COR-L47 (cell line): ENCODE measurements at places on chromosomes 12 and 14.

- no peak for DNase-seq
These were observed 3.0 kb downstream of the SIX1 start for GRCh38 chr14:60646226-60646818.

DNA sequence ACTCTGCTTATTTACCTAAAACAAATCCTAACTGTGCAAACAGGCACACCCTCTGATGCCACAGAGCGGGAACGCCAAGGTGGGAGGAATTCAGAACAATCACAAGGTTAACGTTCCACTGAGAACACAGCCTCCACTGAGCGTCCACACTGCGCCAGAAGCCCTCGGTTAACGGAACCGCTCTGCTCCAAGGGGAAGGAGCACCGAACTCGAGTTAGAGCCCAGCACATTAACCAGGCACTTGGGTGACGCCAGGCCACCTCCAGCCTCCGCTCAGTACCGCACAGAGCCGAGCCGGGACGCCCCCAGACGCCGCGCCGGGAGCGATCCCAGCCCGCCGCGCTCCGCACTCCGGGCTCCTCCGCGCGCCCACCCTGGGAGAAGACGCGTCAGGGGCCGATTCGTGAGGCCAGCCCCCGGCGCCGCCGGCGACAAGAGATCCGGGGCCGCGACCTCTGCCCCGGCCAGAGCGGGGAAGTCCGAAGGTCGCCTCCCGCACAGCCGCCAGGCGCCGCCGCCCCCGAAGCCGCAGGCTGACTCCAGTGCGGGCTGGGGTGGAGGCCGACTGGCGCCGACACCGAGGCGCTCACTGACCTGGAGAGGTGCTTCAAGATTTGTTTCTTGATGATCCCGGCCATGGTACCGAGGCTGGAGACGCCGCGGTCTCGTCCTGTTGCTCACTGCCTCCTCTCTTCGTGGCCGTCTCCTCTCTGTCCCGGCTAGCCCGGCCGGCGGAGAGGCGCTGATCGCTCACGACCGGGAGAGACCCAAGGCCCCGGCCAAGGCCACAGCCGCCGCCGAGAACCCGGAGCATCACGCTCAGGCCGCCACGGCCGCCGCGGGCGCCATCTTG is 450 bp downstream of the BLTP3B start:
- peak; percentile 38 for DNase-seq

GRCh38 chr12:127126260-127126628 is 1140.7 kb upstream of the TMEM132C start:
- DNase-seq, result no peak

GRCh38 chr12:110224379-110225304 is 56.4 kb upstream of the ATP2A2 start:
- DNase-seq, result peak; percentile 2

DNA sequence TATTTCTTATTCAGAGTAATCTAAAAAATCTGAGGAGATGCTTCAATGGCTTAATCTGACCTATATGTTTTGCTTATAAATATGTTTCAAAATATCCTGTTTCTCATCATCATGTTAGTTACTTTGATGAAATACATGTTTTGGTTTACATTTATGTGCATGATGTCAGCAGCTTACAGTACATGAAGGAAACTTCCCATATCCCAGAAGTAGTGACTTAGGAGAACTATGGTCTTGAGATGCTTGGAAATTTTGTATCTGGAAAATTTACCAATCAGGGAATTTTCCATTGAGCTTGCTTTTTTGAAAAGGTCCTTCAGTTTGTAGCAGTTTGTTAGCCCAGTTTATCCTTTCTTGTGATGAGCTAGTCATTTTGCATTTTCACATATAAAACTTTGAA is 73.3 kb downstream of the RASSF8 start:
- no peak for DNase-seq

DNA sequence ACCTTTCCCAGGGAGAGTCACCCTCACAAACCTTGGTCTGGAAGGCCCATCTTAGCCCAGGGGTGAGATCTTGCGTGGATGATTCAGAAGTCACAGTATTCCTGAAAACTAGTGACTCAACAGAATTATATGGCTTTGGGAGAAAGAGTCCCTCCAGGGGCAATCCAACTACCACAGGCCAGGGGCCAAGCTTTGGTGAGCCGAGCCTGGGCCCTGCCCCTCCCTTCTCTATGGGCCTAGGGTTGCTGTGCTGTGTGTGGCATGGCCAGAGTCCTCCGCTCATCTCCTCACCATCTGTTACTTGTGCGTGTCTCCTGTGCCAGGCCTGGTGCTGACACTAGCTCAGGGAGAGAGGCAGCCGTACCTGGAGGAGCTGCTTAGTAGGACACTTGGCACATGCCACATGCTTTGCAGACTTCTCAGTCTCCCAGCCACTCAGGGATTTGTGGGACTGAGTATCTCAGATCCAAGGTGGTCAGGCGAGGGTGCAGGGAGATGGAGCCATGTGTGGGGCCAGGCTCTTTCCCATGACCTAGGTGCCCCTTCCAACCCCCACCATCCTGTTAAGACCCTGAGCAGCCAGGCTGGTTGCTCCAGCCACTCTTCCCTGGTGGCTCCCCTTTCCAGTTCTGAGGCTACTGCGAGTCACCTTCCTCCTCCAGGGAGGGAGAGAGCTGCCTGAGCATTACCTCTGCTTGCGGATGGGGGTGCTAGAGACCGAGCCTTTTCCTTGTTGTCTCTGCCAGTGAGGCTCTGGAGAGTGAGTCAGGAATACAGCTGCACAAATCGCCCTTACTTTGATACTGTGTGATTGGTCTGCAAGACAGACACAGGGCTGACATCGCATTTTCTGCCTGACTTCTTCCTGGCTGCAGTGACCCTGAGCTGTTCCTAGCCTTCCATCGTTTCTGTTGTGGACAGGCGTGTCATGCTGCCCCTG is 94.1 kb downstream of the SLC25A47 start:
- no peak for DNase-seq

DNA sequence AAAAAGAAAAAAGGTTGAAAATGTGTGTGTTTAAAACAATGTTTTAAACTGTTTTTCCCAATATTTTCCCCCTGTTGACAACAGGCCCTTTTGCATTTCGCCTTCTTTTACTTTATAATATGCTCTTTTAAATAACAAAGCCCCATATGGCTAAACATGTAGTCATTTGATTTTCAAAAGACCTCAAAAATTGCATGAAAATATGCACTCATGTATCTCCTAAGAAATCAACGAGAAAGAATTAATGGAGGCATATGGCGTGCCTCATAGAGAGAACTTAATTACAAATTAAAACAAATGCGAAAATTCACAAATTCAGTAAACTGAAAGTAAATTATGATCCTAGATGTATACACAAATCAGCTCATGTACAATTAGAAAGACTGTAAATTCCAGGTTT is 202.6 kb upstream of the FOXN3 start:
- no peak for DNase-seq

- no peak for DNase-seq
These were observed 1.8 kb upstream of the MED6 start for GRCh38 chr14:70602254-70602653.

DNA sequence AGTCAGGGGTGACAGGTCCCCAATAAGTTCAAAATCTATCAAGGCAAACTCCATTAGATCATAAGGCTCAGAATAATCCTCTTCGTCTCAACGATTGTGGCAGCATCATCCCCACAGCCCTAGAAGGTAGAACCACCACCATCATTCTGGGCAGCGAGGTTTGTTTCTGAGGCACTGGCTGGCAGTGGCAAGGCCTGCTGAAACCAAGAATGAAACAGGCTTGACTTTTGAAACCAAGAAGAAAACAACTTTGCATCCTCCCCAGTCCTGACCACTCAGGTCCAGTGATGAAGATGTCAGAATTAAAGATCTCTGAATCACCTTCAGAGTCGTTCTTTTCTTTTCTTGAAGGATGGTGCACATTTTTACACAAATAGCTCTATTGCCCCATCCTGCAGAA is 152.6 kb upstream of the SYT1 start:
- no peak for DNase-seq

DNA sequence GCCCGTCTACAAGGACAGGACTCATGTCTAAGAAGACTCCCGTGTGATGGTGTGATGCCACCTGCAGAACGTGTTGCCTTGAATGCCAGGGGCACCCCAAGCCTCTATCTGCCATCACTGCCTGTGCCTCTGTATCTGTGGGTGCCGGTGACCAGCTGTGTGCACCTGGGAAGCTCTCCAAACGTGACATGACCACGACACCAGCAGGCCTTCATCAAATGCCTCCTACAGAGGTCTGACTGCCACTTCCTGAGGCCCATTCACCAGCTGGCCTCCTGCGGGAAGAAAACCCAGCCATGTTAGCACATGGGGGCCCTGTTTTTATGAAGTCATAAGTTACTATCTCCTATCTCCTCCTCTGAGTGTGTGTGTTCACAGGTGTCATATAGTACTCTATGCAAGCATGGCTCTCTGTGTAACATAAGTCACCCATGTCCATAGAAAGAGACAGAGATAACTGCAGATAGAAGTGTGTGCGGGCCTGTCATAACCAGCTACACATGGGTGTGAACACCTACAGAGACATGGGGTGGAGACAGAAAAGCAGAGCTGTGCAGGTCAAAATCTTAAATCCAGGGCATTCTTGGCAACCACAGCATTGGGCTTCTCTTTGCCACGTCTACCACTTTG is 18.3 kb upstream of the SERPINA4 start:
- DNase-seq, result no peak

- DNase-seq, result no peak
These were observed 581.5 kb upstream of the TMEM132C start for GRCh38 chr12:127685491-127685890.

DNA sequence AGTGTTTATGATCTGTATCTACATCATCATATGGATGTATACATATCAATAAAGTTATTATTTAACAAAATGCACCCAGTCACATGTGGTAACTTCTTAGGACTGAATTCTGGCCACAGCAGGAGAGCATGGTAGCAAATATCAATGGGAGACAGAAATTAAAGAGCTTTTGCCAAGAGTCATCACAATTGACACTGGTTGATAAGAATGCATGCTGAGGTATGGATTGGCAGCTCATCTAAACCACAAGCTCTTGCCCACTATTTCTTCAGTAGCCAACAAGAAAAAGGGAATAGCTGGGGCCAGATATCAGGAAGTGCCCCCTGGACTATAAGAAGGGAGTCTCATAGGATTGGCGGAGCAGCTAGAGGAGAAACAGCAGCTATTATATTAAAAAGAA is 9.4 kb upstream of the PTGR2 start:
- no peak for DNase-seq

GRCh38 chr12:4265280-4265679 is 8.3 kb upstream of the CCND2 start:
- DNase-seq, result no peak

- no peak for DNase-seq
These were observed 166.1 kb upstream of the SLC16A7 start for GRCh38 chr12:59429766-59430165.

DNA sequence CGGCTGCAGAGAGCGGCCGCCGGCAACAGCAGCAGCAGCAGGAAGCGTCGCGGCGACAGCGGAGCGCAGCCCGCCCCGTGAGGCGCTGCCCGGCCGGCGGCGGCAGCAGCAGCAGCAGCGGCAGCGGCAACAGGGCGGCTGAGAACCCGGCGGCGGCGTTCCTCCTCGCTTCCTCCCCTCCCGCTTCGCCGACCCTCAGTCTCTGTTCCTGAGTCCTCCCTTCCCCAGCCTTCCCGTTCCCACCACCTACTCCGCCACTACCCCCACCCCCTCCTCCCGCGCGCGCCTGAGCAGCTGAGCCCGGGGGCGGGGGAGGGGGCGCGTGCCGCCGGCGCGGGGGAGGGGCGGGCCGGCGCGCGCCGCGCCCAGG is 310 bp downstream of the BICDL1 start:
- peak; percentile 65 for DNase-seq

DNA sequence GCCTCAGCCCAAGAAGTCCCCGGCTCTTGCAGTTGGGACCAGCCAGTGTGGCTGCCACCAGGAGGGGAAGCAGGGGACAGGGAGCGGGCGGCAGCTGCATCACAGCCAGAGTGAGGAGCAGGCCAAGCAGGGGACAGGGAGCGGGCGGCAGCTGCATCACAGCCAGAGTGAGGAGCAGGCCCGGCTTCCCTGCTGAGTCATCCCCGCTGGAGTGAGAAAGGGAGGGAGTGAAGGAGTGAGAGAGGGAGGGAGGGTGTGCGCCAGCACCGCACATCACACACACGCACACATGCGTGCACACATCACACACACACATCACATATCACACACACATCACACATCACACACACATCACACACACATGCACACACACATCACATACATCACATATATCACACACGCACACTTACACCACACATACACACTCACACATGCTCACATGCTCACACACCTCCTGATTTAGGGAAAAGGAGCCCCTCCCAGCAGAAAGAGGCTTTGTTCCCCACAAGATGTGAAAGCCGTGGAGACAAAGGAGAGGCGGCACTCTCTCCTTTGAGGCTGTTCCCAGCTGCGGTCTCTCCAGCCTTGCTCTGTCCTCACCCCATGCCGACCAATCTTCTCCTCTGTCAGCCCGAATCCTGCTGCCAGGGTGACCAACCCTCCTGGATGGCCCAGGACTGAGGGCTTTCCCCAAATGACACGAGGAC is 16.7 kb upstream of the ZDHHC22 start:
- DNase-seq, result peak; percentile 90

DNA sequence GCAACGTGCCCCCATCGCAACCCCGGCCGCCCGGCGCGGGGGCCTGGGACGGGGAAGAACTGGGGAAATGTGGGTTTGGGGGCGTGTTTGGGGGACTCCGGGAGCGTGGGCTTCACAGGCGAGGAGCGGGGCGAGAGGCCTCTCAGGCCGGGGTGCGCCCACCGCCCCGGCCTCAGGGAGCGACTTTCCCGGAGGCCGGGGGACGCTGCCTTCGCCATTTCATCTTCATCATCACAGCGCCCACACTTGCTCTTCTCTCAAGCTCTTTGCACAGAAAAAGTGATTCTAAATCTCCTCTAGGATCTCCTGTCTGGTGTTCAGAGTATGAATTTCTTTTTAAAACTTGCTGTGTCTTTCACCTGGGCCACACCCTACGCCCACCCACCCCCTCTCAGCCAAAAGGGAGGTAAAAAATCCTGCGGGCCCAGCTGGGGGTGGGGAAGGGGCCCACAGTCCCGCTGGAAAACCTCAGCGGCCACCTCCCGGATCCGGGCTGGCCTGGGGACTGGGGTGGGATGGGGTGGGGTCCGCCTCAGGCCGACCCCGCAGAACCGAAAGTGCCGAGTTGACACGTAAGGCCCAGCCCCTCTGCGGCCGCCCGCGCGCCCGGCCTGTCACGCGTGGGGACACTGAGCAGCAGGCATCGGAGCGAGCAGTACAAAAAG is 7.4 kb downstream of the CDKN1B start:
- DNase-seq, result no peak

DNA sequence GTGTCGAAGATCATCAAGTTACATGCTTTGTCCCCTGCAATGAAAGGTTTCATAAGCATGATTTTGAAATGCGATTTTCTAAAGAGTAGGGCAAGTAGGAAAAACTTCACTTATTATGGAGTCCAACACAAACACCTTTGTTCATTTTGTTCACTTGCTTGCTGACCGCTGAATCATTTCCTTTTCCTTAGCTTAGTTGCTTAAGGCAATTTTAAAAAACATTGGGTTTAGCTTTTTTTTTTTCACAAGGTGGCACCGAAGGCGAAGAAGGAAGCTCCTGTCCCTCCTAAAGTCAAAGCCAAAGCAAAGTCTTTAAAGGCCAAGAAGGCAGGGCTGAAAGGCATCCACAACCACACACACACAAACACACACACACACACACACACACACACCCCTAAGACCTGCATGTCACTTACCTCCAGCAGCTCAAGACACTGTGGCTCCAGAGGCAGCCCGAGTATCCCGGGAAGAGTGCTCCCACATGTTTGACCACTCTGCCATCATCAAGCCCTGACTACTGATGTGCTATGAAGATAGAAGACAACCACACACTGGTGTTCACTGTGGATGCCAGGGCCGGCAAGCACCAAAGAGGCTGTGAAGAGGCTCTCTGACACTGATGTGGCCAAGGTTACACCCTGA is 11.4 kb downstream of the MANSC1 start:
- DNase-seq, result no peak

- no peak for DNase-seq
These were observed 19.5 kb upstream of the EPS8 start for GRCh38 chr12:15808652-15809051.
